Ascending aorta (tissue), 2 donors: ENCODE measurements at places on chromosomes 4 and X.
A peak's percentile ranks its signal among the peaks of the same experiment; 100 is the strongest.

- H3K27ac ChIP-seq, result no peak overlapping the region
- DNase-seq, result no peak
- no peaks in the 10 kb centered on the region for H3K4me1 ChIP-seq
- H3K4me3 ChIP-seq, result no peak overlapping the region
- H3K36me3 ChIP-seq, result no peaks in the 10 kb centered on the region
Observed at GRCh38 chr4:101993002-101993841, 202.7 kb downstream of the BANK1 start.

- H3K4me1 ChIP-seq, result peaks cover 15% of the 10 kb centered on the region
- no peaks in the 10 kb centered on the region for H3K36me3 ChIP-seq
- no peak for DNase-seq
- no peak overlapping the region for H3K27ac ChIP-seq
- no peaks in the 10 kb centered on the region for H3K27me3 ChIP-seq
Observed at GRCh38 chr4:48904541-48905142, 1.9 kb downstream of the OCIAD2 start.

DNA sequence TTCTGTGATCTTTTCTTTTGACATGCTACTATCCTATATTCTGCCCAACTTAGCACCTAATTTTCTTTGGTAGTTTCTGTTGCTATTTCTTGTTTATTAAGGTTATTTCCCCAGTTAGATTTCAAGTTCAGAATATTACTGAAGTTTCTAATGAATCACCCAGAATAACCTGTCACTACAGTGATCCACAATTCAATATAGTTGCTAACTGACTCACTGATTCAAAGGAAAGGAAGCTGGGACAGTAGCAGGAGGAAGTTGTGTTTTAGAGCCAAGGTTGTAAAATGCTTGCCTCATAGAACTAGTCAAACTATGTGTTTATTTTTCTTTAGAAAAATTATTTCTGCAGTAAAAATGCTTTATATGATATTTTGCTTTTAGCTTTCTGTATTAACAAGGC, 37.4 kb downstream of the PAK3 start:
- no peaks in the 10 kb centered on the region for H3K4me1 ChIP-seq
- no peak overlapping the region for H3K4me3 ChIP-seq
- no peak for DNase-seq
- no peaks in the 10 kb centered on the region for H3K36me3 ChIP-seq

DNA sequence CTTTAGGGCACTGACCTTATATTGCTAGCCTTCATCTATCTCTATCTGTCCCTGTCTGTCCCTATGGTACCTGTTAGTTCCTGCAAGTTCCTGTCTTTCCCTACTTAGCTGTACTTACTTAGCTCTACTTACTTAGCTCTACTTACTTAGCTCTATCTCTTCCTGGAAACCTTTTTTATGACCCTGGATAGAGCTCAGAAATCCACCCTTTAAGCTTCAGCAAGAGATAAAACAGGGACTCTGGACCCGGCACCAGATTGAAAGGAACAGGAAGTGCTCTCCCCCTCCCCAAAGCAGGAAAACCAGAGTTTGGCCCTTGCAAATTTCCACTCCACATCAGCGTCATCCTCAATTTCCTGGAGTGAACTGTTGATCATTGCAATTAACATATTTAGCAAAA, 12.3 kb upstream of the IL9R start:
- H3K36me3 ChIP-seq, result no peaks in the 10 kb centered on the region
- no peak overlapping the region for H3K27ac ChIP-seq
- H3K4me1 ChIP-seq, result no peaks in the 10 kb centered on the region
- H3K4me3 ChIP-seq, result no peak overlapping the region

DNA sequence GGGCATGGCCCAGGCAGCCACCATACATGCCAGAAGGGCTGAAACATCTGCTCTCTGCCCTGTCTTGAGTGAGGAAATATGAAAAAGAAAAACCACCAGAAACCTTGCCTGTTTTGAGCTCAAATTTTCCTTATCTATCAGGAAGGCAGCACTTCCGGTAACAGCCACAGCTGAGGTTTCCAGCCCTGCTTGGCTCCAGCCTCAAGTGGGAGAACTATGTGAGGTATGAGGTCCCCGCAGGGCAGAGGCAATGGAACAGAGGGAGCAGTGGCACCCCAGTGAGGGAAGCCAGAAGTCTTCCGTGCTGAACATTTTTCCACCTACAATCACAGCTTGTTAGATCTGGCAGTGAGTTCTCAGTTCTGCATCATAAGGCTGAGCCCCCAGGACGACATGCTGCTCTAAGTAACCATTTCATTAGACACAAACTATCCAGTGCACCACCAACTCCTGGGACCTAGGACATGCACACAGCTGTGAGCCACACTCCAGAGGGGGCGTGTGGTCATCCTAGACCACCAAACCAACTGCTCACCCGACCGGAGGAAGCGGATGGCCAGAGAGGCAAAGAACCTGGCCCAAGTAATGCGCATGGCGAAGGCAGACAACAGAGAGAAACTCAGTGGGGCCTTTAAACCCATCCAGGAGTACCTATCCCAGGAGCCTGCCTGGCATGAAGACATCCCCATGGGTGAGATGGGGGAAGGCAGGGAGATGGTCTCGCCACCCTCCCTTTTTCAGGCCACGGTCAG, 22.6 kb downstream of the WDR1 start:
- DNase-seq, result peak; percentile 90
- H3K4me3 ChIP-seq, result no peak overlapping the region
- no peaks in the 10 kb centered on the region for H3K27me3 ChIP-seq

DNA sequence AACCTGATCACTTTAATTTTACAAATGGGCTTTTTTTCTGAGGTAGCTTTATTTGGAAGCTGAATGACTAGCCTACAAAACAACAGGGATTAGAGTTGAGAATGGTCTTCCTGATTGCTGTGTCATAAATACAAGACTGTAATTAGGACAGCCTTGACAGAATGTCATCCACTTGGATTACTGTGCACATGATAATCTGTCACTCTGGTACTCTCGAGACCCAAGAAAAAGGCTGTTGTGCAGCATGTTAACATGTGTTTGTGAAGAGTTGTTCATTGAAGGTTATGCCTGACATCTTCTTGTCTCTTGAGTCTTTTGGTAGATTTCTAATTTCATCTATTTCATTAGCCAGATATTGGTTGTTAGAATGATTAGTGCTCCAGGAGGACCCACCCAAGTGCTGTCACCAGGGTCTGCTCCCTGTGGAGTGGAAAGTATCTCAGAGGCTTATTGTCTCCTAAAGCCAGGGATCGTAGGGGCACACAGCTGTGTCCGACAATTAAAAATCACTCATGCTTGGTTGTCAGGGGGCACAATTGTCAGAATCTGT, 212.2 kb upstream of the GPRIN3 start:
- H3K27me3 ChIP-seq, result no peaks in the 10 kb centered on the region
- no peaks in the 10 kb centered on the region for H3K4me1 ChIP-seq
- H3K4me3 ChIP-seq, result no peak overlapping the region
- H3K27ac ChIP-seq, result no peak overlapping the region
- no peaks in the 10 kb centered on the region for H3K36me3 ChIP-seq
- DNase-seq, result no peak

DNA sequence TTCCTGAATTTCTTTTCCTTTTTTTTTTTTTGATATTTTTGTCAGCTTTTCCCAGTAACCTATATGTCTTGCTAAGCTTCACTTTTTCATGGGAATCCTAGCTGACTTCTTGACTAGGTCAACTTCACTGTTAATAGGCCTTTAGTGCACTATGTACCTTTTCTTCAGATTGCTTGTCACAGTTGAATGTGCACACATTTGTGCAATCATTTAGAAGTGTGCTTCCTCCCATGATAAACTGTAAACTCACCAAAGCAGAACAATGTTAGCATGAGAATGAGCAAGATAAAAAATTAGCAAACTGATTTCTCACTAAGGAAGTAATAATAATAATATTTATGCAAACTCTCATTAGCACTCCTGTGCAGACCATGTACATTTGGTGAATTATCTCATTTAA, 173.2 kb downstream of the PABPC4L start:
- H3K27ac ChIP-seq, result no peak overlapping the region
- no peaks in the 10 kb centered on the region for H3K27me3 ChIP-seq
- no peak for DNase-seq
- H3K36me3 ChIP-seq, result no peaks in the 10 kb centered on the region
